Aorta (tissue), 5 donors: ENCODE measurements at places on chromosomes 16 and 17. TPM values are rescaled to one million over a fixed set of nuclear protein-coding genes. Genes with fewer than 3 reads are reported as not detected.

- no peak overlapping the region for H3K4me3 ChIP-seq
- no peaks in the 10 kb centered on the region for H3K27me3 ChIP-seq
- H3K4me1 ChIP-seq, result no peaks in the 10 kb centered on the region
- no peak overlapping the region for H3K27ac ChIP-seq
These were observed 34.9 kb downstream of the CD300LF start for GRCh38 chr17:74677558-74678466.

DNA sequence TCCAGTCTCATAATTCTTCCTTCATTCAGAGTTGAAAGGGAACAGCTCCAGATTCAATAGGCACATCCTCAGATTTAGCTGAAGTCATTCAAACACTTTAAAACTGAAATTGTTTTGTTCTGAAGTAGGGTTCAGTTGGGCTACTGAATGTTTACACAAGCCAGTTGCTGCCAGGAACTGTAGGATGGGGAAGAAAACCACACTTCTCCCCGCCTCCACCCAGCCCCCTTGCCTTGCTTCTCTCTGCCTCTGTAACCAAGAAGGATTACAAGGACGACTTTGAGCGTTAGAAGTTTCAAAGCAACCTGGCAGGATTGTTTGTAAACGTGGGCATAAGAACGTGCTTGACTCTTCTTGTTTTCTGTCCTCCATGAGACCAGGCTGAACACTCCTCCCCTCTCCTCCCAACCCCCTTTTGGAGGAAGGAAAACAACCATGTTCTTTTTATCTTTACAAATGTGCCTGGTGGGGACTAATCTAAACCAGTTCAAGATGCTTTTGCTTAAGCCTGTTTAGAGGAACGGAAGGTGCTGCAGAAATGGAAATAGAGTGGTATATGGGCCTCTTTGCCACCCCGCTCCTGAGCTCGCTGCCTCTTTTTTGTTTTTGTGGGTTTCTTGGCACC, 287.9 kb downstream of the FTO start:
- no peaks in the 10 kb centered on the region for H3K4me1 ChIP-seq
- no peak overlapping the region for H3K27ac ChIP-seq
- H3K27me3 ChIP-seq, result no peaks in the 10 kb centered on the region
- no peak overlapping the region for H3K4me3 ChIP-seq

TIGD7 gene
- 9.0 TPM for total RNA-seq

GRCh38 chr17:35795007-35795870, at the start of gene MMP28:
Gene MMP28 (minus strand): TSS chr17:35795641. CDS start chr17:35795377, 264 bp downstream.
- H3K27me3 ChIP-seq, result no peaks in the 10 kb centered on the region
- H3K36me3 ChIP-seq, result no peaks in the 10 kb centered on the region
- no peaks in the 10 kb centered on the region for H3K4me1 ChIP-seq
- no peak for DNase-seq
- peak within 1 kb of the TSS; percentile 37 for H3K4me3 ChIP-seq

- no peaks in the 10 kb centered on the region for H3K27me3 ChIP-seq
- no peak overlapping the region for H3K27ac ChIP-seq
- H3K4me3 ChIP-seq, result peak overlapping the region; percentile 87
- DNase-seq, result no peak
These were observed 1.0 kb upstream of the RHOT1 start for GRCh38 chr17:32141258-32141657.

DNA sequence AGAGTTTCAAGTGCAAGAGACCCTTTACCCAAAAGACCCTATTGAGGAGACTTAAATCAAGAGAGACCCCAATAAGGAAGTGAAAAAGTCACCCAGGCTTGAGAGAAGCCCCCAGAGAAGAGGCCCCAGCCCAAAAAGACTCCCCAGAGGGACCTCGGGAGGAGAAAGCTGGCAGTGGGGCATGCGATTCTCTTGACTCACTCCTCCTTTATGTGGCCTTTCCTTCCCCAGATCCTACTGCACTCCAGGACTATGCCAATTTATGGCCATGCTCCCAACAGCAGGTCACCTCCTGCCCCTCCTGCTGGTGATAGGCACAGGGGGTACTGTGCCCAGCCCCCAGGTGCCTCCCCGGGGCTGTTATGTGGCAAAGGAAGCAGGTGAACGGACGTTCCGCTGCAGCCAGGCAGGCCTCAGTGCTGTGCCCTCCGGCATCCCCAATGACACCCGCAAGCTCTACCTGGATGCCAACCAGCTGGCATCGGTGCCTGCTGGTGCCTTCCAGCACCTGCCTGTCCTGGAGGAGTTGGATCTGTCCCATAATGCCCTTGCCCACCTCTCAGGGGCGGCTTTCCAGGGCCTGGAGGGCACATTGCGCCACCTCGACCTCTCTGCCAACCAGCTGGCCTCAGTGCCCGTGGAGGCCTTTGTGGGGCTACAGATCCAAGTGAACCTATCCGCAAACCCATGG, 16.3 kb downstream of the LRRC3C start:
- H3K4me3 ChIP-seq, result no peak overlapping the region
- no peaks in the 10 kb centered on the region for H3K27me3 ChIP-seq
- DNase-seq, result no peak
- no peaks in the 10 kb centered on the region for H3K4me1 ChIP-seq
- no peak overlapping the region for H3K27ac ChIP-seq
- H3K36me3 ChIP-seq, result no peaks in the 10 kb centered on the region

GRCh38 chr16:86723689-86724088, 145.3 kb downstream of the FOXL1 start:
- H3K36me3 ChIP-seq, result no peaks in the 10 kb centered on the region
- no peaks in the 10 kb centered on the region for H3K4me1 ChIP-seq
- H3K27me3 ChIP-seq, result no peaks in the 10 kb centered on the region
- H3K4me3 ChIP-seq, result no peak overlapping the region
- DNase-seq, result no peak

GRCh38 chr16:55256412-55257016, 67.5 kb upstream of the IRX6 start:
- DNase-seq, result no peak
- no peaks in the 10 kb centered on the region for H3K27me3 ChIP-seq
- no peak overlapping the region for H3K27ac ChIP-seq

DNA sequence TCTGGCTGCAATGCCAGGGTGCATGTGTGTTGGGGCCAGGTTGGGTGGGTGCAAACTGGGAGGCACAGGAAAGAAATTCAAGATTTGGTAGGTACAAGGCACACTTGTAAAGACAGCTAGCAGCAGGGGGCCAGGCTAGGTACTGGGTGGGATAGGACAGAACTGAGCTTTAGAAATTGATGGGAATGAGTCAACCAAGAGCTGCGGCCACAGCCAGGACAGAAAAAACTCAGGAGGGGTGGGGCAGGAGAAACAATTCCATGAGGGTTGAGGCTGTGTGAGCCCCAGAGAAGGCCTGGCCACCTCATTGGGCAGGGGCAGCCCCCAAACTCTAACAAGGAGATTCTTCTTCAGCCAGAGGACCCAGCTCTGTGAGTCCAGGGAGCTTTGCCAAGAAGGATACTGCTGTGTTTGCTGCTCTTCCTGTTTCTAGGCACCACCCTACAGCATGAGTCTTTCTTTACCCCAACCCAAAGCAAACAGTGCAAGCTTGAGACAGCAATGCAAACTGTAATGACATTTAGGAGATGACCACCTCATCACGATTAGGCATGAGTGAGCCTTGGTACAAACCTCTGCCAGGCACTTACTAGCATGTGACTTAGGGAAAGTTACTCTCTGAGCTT, 21.3 kb upstream of the CCDC182 start:
- no peaks in the 10 kb centered on the region for H3K4me1 ChIP-seq
- no peak for DNase-seq
- no peak overlapping the region for H3K4me3 ChIP-seq
- no peak overlapping the region for H3K27ac ChIP-seq
- H3K36me3 ChIP-seq, result no peaks in the 10 kb centered on the region
- H3K27me3 ChIP-seq, result no peaks in the 10 kb centered on the region

GRCh38 chr17:67993998-67994361, 2.3 kb downstream of the C17orf58 start:
- H3K27ac ChIP-seq, result peak overlapping the region; percentile 3
- no peak for DNase-seq
- no peaks in the 10 kb centered on the region for H3K4me1 ChIP-seq
- no peaks in the 10 kb centered on the region for H3K27me3 ChIP-seq

AANAT gene
- not detected for total RNA-seq

GDE1 gene
- total RNA-seq, result 33.5 TPM

GRCh38 chr17:29674281-29674680, 51.6 kb upstream of the CORO6 start:
- DNase-seq, result no peak
- no peaks in the 10 kb centered on the region for H3K36me3 ChIP-seq
- peak overlapping the region; percentile 9 for H3K27ac ChIP-seq
- no peak overlapping the region for H3K4me3 ChIP-seq
- peaks cover 4% of the 10 kb centered on the region for H3K4me1 ChIP-seq

DNA sequence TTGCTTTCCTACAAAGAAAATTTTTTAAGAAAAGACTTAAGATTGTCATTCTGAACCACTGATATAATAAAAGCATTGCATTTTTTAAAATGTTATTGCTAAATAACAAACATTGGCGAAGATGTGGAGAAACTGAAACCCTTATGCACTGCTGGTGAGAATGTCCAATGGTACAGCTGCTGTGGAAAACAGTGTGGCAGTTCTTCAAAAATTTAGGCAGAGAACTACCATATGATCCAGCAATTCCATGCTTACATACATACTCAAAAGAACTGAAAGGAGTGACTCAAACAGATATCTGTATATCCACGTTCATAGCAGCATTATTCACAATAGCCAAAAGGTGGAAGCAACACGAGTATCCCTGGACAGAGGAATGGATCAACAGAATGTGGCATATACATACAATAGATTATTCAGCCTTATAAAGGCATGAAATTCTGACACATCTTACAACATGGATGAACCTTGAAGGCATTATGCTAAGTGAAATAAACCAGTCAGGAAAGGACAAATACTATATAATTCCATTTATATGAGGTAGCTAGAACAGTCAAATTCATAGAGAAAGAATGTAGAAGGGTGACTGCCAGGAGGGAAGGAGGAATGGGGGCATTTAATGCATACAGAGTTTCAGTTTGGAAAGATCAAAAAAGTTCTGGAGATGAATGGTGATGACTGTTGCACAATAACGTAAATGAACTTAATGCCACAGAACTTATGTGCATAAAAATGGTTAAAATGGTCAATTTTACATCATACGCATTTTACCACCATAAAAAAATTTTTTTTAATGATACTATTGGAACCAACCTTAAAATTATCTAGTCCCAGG, 92.1 kb downstream of the CACNG1 start:
- H3K4me3 ChIP-seq, result no peak overlapping the region
- H3K36me3 ChIP-seq, result no peaks in the 10 kb centered on the region
- H3K27me3 ChIP-seq, result no peaks in the 10 kb centered on the region
- no peak overlapping the region for H3K27ac ChIP-seq

DNA sequence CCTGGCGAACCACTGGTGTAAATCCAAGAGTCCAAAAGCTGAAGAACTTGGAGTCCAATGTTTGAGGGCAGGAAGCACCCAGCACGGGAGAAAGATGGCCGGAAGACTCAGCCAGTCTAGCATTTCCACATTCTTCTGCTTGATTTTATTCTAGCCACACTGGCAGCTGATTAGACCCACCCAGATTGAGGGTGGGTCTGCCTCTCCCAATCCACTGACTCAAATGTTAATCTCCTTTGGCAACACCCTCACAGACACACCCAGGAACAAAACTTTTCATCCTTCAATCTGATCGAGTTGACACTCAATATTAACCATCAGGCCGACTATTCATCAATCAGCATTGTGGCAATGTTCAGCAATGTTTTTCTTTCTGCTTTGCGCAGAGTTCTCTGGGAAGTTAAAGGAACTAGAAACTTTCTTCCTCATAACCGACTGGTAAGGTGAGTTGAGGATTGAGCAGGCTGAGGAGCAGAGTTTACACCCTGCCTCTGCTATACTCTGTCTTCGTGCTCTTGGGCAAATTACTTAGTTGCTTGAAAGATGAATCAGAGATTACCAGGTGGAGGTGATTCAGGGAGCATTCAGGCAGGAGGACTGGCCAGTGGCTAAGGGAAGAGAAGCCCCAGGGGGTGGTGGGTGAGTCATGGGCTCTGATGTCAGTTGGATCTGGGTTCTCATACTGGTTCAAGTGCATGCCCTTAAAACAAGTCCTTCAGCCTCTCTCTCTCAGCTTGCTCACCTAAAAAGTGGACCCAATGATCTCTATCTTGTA, 28.2 kb upstream of the BRD7 start:
- H3K4me1 ChIP-seq, result no peaks in the 10 kb centered on the region
- H3K36me3 ChIP-seq, result no peaks in the 10 kb centered on the region
- no peaks in the 10 kb centered on the region for H3K27me3 ChIP-seq
- H3K27ac ChIP-seq, result no peak overlapping the region
- DNase-seq, result no peak

DNA sequence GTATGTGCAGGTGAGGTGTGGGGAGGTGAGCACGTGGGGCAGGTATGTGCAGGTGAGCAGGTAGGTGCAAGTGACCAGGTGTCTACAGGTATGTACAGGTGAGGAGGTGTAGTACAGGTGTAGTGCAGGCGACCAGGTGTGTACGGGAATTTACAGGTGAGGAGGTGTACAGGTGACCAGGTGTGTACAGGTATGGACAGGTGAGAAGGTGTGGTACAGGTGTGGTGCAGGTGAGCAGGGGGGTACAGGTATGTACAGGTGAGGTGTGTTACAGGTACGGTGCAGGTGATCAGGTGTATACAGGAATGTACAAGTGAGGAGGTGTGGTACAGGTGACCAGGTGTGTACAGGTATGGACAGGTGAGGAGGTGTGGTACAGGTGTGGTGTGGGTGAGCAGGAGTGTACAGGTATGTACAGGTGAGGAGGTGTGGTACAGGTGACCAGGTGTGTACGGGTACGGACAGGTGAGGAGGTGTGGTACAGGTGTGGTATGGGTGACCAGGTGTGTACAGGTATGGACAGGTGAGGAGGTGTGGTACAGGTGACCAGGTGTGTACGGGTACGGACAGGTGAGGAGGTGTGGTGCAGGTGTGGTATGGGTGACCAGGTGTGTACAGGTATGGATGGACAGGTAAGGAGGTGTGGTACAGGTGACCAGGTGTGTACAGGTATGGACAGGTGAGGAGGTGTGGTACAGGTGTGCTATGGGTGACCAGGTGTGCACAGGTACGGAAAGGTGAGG, 12.8 kb upstream of the DBNDD1 start:
- no peak overlapping the region for H3K4me3 ChIP-seq
- peaks cover 5% of the 10 kb centered on the region for H3K36me3 ChIP-seq
- no peaks in the 10 kb centered on the region for H3K27me3 ChIP-seq
- DNase-seq, result no peak
- no peaks in the 10 kb centered on the region for H3K4me1 ChIP-seq
- no peak overlapping the region for H3K27ac ChIP-seq

DNA sequence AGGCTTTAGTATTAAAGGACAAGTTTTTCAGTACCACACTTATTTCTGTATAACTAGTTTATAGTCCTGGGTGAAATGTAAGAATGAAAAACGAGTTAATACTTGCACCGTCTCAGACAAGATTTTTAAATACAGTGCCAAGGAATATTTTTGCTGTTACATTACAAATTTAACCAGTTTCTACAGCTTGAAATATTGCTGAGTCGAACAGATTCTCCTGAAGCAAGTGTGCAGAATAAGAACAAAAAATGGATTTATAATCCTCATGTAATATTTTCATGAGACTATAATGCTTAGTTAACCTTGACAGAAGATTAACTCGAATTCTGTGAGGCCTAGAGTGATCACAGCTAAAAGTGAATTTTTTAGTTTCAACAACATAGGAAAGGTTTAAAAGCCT, 3.1 kb downstream of the NETO2 start:
- H3K4me3 ChIP-seq, result no peak overlapping the region
- H3K36me3 ChIP-seq, result no peaks in the 10 kb centered on the region
- no peaks in the 10 kb centered on the region for H3K4me1 ChIP-seq
- no peak overlapping the region for H3K27ac ChIP-seq
- DNase-seq, result no peak
